ENCODE measurements at places on chromosomes 11 and 22.

- H3K4me1 ChIP-seq, result peaks cover 24% of the 10 kb centered on the region
- no peaks in the 10 kb centered on the region for H3K27me3 ChIP-seq
- peak overlapping the region; percentile 74 for H3K27ac ChIP-seq
- H3K36me3 ChIP-seq, result no peaks in the 10 kb centered on the region
These were observed 7.1 kb downstream of the USP18 start for GRCh38 chr22:18156878-18157713.

DNA sequence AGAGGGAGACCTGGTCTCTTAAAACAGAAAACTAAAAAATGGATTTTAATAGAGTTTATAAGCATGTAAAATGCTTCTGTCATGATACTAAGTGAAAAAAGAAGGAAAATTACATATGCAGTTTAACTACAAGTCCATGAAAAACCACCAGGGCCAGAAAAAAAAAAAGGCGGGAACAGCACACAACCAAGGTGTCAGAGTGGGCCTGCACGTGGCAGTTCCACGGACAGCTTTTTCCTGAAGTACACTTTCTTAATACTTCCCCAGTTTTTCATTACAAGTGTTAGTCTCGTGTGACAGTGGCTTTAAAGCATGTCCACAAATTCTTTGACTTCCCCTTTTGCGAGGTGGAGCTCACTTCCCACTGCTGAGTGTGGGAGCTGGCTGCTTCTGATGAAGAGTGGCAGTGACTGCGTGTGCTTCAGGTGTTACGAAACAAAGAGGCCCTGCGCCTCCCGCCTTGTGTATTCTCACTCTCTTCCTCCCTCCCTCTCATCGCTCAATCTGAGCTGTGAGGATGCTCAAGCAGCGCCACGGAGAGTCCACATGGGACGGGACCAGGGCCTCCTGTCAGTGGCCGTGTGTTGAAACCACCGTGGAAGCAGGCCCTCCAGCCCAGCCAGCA, 16.4 kb downstream of the PPM1F start:
- no peak overlapping the region for H3K27ac ChIP-seq
- H3K4me3 ChIP-seq, result no peak overlapping the region
- H3K36me3 ChIP-seq, result peaks cover 4% of the 10 kb centered on the region
- H3K27me3 ChIP-seq, result no peaks in the 10 kb centered on the region
- DNase-seq, result no peak

DNA sequence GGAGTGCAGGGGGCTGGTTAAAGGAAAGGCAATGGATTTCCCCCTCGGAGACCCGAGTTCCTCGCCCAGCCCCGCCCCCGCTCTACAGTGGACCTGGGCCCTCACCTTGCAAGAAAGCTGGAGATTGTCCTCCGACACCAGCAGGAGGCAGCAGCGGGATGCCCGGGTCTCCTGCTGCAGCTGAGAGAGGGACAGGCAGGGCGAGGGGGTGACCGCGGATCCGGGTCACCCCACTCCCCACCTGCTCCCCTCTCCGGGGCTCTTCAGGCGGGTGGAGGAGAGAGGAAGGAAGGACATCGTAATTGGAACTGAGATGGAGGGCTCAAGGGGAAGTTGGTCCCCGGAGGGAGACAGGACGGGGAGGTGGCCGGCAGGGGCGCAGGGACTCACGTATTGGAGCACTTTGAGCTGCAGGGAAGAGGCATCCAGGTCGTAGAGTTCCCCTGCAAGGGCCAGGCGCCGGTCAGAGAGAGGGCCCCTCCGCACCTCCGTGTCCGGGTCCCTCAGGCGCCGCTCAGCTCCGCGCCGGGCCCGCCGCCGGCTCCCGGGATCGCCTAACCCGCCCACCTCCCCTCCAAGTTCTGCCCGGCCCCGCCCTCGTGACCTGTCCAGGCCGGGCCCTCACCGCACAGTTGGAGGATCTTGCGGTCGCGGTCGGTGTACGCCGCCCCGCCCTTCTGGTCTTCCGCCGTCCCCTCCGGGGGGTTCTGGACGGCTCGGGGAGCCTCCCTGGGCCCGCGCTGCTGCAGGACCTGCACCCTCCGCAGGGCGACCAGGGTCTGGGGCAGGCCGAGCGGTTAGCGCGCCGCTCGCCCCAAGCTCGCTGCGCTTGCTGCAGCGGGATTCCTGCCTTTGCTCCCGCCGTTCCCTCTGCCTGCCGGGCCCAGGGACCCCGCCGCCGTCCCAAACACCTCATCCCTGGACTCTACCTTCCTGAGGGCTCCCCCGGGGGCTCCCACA, 84.1 kb downstream of the PDE2A start:
- DNase-seq, result no peak
- H3K36me3 ChIP-seq, result no peaks in the 10 kb centered on the region
- no peaks in the 10 kb centered on the region for H3K4me1 ChIP-seq

DNA sequence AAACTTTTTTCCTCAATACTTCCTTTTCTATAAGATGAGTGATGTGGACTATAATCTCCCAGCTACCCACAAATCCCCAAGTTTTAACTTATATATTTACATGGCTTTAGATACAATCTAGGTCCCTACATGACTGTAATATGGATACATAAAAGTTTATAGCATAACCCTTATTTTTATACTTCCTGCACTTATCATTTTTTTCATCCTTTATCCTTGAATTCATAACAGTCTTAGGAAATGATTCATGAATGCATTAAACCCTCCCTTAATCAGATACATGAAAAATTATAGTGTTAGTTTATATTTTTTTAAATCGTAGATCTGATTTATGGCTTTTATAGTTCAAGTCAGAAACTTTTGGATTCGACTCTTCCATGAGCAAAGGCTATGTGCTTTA, 195.8 kb downstream of the MAML2 start:
- H3K27ac ChIP-seq, result no peak overlapping the region
- H3K27me3 ChIP-seq, result no peaks in the 10 kb centered on the region
- DNase-seq, result no peak
- peaks cover 56% of the 10 kb centered on the region for H3K4me1 ChIP-seq
- H3K4me3 ChIP-seq, result no peak overlapping the region

DNA sequence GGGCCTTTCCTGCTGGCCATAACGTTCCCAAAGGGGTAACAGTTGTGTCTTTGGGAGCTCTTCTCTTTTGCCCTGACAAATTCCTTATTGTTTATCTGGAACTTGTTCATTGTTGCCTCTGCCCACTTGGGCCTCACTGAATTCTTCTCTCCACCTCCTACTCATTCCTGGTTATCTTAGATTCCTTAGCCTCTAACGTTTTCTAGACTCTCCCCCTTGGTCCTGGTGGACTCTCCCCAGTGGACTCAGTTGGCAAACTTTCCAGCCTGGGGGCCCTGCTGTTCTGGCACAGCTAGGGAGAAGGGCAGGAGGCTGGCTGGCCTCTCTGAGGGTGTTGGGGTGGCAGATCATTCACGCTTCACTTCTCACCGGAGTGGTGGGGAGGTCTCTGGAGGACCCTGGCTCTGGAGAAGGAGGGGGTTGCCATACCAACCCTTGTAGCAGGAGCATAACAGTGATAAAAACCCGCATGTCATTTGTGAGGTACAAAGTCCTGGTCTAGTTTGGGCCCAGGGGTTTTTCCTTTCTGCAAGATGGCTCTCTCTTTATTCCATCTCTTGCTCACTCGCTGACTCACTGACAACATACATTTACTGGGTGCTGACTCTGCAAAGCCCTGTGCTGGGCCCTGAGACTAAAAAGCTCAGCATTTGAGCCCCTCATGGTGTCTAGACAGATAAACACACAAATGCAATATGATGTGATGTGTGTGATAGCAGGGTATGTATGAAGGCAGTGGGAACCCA, 39.7 kb downstream of the YWHAH start:
- no peaks in the 10 kb centered on the region for H3K4me1 ChIP-seq
- no peak overlapping the region for H3K27ac ChIP-seq
- no peak overlapping the region for H3K4me3 ChIP-seq
- DNase-seq, result no peak
- no peaks in the 10 kb centered on the region for H3K27me3 ChIP-seq

DNA sequence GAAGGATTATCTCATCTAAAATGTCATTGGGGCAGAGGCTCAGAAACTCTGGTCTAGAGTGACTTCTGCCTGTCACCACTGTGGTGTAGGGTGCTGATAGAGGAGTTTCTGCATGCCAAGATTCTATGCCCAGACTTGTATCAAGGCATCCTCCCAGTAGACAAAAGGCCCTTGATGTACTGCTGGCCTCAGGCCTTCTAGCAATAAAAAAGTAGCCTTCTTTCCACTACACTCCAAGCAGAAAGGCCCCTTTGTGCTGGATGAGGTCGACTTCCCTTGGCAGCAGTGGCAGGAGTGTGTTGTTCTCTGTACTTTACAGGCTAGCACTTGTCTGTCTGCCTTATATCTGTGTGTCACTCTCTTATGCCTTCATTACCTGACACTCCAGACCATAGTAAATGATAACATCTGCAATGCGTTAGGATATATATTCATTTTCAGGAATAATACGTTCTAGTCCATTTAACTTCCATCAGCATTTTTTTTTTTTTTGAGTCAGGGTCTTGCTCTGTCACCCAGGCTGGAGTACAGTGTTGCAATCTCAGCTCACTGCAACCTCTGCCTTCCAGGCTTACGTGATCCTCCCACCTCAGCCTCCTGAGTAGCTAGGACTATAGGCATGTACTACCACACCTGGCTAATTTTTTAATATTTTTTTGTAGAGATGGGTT, 49.5 kb upstream of the RRM1 start:
- no peaks in the 10 kb centered on the region for H3K4me1 ChIP-seq
- H3K4me3 ChIP-seq, result no peak overlapping the region
- no peaks in the 10 kb centered on the region for H3K36me3 ChIP-seq
- H3K27ac ChIP-seq, result no peak overlapping the region

DNA sequence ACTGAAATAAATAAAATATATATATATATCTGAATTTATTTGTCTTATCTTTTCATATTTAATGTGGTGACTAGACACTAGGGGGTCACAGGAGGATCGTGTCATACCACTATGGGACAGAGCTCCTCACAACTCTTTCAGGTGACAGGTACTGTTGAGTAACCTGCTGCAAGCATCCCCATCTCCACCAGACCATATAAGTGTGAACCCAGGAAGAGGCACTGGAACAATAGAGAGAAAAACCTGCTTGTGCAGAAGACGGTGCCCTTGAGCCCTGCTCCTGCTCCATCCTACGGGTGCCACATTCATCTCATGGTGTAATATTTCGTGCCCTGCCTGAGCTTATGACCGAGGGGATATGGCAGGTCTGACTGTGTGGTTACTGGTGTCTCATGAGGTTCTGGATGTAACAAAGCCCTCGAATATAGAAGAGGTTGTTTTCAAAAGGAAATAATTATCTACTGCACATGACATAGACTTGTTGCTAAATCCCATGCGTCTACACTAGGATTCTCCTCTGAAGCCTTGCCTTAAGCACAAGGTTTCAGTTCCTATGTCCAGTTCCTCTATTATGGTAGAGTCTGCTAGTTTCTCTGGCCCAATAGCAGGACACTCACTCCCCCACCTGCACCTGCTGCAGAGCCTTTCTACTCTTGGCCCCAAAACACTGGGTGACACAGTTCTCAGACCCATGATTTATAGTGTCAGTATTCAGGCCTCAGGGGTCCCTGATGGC, 70.4 kb downstream of the GGTLC2 start:
- no peaks in the 10 kb centered on the region for H3K36me3 ChIP-seq
- H3K4me1 ChIP-seq, result no peaks in the 10 kb centered on the region
- no peaks in the 10 kb centered on the region for H3K27me3 ChIP-seq
- H3K4me3 ChIP-seq, result no peak overlapping the region
- no peak for DNase-seq
- H3K27ac ChIP-seq, result no peak overlapping the region

DNA sequence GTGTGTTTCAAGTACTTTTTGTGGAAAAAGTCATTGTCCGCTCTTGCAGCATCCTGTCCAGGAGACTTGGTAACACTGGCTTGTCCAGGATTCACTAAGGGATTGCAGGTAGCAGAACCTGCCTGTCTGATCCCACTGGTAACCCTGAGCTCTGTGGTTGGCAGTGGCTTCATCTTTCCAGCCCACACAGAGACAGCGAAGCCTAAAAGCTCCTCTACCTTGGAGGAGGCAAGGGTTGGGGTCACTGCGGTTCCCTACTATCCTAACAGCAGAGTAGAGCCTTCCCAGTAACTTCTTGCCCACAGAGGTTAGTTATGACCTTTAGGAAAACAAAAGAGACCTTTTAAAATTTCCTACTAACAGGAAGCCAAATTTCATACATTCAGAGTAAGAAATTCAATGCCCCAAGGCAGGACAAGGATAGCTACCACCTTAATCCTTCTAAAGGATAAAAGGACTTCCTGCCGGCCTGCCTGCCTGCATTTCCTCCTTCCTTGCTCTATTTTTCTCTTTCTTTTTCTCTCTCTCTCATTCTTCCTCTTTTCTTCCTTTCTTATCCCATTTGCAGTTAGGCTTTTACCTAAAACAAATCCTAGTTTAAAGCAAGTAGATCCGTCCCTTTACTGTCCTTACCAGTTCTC, 8.4 kb upstream of the RCN1 start:
- no peak overlapping the region for H3K27ac ChIP-seq
- peaks cover 7% of the 10 kb centered on the region for H3K27me3 ChIP-seq
- no peak for DNase-seq
- H3K4me3 ChIP-seq, result no peak overlapping the region
- peaks cover 10% of the 10 kb centered on the region for H3K4me1 ChIP-seq
- H3K36me3 ChIP-seq, result no peaks in the 10 kb centered on the region

GRCh38 chr11:14075118-14076078, 112.9 kb downstream of the SPON1 start:
- H3K27ac ChIP-seq, result no peak overlapping the region
- H3K4me1 ChIP-seq, result no peaks in the 10 kb centered on the region
- H3K4me3 ChIP-seq, result no peak overlapping the region
- H3K27me3 ChIP-seq, result peaks cover 4% of the 10 kb centered on the region

- no peak overlapping the region for H3K4me3 ChIP-seq
- DNase-seq, result peak; percentile 36
- H3K36me3 ChIP-seq, result no peaks in the 10 kb centered on the region
- H3K27me3 ChIP-seq, result no peaks in the 10 kb centered on the region
- no peak overlapping the region for H3K27ac ChIP-seq
- no peaks in the 10 kb centered on the region for H3K4me1 ChIP-seq
These were observed 74.9 kb upstream of the RAG2 start for GRCh38 chr11:36672815-36673450.

DNA sequence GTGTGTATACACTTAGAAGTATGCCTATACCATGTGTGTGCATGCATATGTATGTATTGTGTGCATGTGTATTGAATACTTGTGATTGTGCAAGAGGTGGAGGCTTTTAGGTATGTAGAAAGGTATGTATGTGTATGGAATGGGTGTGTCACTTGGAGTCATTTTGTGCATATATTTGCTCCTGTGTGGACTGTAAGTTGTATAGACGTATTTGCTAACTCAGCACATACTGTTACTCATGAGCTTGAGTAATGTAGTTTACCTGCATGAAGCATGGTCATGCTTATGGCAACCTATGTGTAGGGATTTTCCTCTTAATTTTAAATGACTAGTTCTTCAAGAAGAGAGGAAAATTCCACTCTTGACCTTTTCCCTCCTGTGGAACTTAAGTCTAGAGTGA, 507.6 kb upstream of the LARGE1 start:
- no peaks in the 10 kb centered on the region for H3K36me3 ChIP-seq
- H3K4me1 ChIP-seq, result no peaks in the 10 kb centered on the region
- H3K4me3 ChIP-seq, result no peak overlapping the region
- DNase-seq, result no peak

Data from astrocyte (in vitro differentiated cells and primary cell).